Body of pancreas (tissue), 4 donors: ENCODE measurements at places on chromosomes 12 and 14. TPM values are rescaled to one million over a fixed set of nuclear protein-coding genes. Genes with fewer than 3 reads are reported as not detected.

SLCO1B1 gene
- total RNA-seq, result not detected

MTHFD1 gene
- 29.3 TPM for total RNA-seq

GYS2 gene
- total RNA-seq, result not detected

CCDC60 gene
- not detected for total RNA-seq

COL2A1 gene
- total RNA-seq, result not detected

DNA sequence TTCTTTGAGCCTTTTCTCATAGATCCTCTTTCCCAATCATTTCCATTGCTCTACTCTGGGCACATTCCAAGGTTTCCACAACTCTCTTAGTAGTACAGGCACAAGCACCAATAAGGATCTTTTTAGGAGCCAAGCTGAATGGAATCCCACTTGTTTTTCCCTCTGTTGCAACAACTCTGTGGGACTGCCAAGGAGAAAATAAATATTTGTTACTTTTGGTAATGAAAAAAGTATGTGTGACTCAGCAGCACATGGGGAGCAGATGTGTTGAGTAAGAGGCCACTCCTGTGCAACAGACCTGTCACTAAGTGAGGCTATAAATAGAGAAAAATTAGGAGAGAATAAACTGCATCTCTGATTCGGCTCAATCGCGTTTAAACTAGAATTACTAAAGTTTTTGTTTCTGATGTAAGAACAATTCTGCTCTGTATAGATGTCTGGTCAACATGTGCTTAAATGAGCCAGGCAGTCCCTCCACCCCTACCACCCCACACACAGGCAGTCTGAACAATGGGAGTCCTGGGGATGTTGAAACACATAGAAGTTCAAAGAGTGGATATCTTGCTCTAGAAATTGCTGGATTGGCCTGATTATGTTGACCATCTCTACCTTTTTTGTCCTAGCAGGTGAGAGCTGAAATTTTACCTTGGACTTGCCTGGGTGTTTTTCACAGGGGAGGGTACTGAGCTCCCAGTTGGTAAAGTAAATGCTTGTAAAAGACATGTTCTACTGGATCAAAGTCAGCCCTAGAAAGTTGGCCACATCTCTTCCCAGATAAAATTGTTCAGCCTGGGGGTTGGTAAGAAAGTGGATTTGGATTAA is 244.3 kb upstream of the NOVA1 start:
- peaks cover 57% of the 10 kb centered on the region for H3K4me1 ChIP-seq
- H3K27ac ChIP-seq, result peak overlapping the region; percentile 72
- H3K36me3 ChIP-seq, result no peaks in the 10 kb centered on the region
- DNase-seq, result peak; percentile 70
- no peaks in the 10 kb centered on the region for H3K27me3 ChIP-seq
- no peak overlapping the region for H3K4me3 ChIP-seq

- no peak for DNase-seq
- no peaks in the 10 kb centered on the region for H3K36me3 ChIP-seq
- peaks cover 21% of the 10 kb centered on the region for H3K4me1 ChIP-seq
- no peaks in the 10 kb centered on the region for H3K27me3 ChIP-seq
These were observed 27.9 kb downstream of the BORCS5 start for GRCh38 chr12:12384571-12385340.
